Stimulated activated CD8-positive, alpha-beta memory T cell treated with anti-CD3 and anti-CD28 coated beads, Interleukin-7, amount 100 ng/mL, for 24 hours (primary cell): ENCODE measurements at places on chromosomes 12 and 14.

GRCh38 chr12:108341356-108341755 is 2.2 kb upstream of the CMKLR1 start:
- DNase-seq: no peak

DNA sequence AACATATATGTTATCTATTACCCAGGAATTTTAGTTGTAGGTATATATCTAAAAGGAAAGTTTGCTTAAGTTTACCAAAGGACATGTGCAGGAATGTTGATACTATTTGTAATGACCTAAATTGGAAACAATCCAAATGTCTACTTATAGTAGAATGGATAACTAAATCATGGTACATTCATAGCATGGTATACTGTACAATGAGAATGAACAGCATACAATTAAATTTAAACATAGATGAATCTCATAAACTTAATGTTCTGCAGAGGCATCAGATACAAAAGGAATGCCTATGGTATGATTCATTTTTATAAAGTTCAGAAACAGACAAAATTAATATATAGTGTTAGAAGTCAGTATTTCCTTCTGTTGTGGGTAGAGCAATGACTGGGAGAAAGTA is 135.4 kb downstream of the GPHN start:
- DNase-seq: no peak

DNA sequence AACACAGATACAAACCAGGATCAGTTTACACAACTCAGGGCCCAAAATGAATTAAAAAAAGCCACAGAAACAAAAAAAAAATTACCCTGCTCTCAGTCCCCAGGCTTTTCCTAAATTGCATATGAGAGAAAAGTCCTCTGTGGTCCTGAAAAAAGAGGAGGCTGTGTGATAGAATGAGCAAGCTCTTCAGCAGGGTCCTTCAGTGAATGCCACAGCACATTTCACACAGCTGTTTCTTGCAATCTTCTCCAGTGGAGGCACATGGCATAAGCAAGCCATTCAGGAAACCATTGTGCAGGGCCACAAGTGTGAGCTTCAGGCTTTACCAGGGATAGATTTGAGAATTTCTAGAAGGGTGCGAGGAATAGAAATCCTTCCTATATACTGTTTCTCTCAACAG is 168.5 kb downstream of the PPM1H start:
- no peak for DNase-seq

DNA sequence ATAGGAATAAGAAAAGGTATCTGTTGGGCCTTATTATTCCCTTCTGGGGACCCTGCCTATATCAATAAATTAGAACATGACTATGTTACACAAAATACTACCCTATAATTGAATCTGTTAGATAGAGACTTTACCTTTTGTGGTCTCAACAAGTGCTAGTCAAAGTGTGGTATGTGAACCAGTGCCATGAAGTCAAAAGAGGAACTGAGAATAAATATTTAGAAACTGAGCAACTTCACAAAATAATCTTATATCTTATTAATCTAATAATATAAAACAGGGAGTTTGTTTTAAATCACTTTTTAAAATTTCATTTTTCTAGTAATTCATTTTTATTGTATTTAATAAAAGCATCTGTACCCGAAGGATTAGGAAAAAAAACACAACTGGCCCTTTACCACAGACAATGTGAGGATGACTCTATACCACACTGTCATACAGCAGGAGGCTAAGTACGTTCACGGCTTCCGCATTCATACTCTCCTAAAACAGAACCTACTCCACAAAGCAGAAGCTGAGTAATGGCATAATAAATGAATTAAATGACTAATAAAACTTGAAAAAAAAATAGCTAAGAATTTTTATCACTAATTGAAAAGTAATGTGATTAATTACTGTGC is 42.1 kb downstream of the SEC23A start:
- no peak for DNase-seq

DNA sequence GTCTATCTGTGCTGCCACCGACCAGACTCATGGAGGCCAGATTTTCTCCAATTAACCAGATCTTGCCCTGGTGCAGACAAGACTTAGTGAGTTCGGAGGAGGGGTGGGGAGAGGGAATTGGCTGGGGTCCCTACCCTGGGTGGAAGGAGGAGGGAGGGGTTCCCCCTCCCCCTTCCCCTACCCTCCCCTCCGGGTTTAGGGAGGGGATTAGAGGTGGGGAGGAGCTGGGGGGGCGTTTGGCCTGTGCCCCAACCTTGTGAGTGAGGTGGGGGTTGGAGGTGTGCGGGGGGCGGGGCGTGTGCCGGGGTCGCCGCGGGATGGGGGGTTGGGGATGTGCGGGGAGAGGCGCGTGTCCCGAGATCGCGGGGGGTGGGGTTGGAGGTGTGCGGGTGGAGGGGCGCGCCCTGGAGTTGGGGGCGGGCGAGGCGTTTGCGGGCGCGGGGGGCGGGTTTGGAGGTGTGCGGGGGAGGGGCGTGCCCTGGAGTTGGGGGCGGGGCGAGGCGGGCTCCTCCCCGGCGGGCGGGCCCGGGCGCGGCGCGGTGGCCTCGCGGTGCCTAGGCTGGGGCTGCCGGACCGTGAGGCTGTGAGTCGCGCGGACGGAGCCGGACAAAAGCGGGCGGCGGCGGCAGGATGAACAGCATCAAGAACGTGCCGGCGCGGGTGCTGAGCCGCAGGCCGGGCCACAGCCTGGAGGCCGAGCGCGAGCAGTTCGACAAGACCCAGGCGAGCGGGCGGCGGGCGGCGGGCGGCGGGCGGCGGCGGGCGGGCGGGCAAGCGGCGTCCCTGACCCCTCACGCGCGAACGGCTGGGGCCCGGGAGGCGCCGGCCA is at the start of gene HIP1R:
TSS of gene HIP1R (plus strand) at position 537 of the 829 bp plus-strand sequence. CDS start at position 631, 94 bp downstream.
- DNase-seq: peak; percentile 29

GRCh38 chr12:25054076-25054782 is 105.3 kb upstream of the BCAT1 start:
- no peak for DNase-seq

DNA sequence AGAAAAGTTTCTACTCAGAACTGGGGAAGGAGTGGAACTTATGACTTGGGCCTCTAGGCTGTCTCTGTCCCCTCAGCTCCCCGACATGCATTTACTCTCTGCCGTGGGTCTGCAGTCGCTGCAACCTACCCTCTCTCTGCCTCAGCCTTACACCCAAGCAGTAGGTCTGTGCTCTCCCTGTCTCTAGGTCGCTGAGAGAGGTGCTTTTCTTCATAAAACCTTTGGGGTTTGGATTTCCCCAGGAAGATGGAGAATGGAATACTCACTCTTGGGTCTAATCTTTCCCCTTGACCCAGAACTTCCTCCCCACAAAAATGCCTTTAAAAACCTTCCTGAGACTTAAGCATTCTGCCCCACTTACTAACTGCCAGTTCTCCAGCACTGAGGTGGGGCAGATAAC is 12.9 kb downstream of the GPR84 start:
- DNase-seq: no peak

DNA sequence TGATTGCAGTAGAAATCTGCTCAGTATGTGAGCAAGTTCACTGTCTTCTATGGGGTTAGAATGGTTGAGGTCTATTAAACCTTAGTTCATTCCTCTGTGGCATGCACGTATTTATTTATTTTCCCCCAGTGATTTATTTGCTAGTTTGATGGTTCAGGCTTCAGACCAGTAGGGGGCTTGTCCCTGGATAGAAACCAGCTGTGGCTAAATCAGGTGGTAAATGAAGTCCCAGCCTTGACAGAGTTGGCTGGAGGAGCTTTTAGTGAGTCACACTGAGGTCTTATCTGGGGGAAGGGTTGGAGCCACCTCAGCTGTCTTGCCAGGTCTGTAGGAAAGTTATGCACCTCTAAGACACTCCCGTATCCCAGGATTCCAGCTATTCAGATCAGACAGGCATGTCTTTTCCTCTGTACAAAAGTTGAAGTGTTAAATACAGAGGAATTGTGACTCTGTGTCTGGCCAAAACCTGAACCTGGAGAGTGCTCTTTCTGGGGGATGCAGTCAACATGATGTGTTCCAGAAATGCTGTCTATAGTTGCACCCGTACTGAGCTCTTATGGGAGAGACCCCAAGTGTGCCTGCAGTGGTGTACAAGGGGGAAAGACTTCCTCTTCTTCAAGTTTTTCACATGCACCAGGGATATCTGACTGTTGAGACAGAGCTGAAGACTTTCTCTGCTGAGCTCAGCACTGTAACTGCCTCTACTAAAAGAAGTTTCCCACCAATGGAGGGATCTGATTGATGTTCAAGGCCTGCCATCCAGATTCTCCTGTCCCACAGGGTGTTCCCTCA is 1322.1 kb downstream of the TMEM121 start:
- DNase-seq: no peak

- no peak for DNase-seq
Measured at GRCh38 chr12:96233939-96234461, 39.8 kb downstream of the ELK3 start.

GRCh38 chr14:96894966-96895365 is 97.8 kb downstream of the VRK1 start:
- no peak for DNase-seq

- no peak for DNase-seq
Measured at GRCh38 chr12:131783915-131784541, 44.2 kb upstream of the MMP17 start.

GRCh38 chr14:104253223-104253822 is 114.9 kb downstream of the KIF26A start:
- no peak for DNase-seq

- no peak for DNase-seq
Measured at GRCh38 chr12:52010152-52010622, 3.4 kb downstream of the TAMALIN start.

- no peak for DNase-seq
Measured at GRCh38 chr12:41932470-41932991, 212.1 kb downstream of the GXYLT1 start.

DNA sequence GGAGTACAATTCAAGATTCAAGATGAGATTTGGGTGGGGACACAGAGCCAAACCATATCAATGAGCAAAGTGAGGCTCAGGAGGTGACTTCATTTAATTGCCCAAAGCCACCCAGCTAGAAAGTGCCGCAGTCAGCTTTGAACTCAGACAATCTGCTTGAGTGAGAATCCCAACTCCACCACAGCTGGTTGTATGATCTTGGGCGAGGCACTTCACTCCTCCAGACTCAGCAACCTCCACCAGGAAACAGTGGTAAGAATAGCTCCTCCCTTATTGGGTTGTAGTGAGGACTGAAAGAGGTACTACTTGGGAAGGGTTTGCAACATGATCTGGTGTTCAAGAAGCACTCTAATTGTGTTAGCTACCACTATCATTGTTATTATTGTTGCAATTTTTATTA is 129.2 kb upstream of the RFLNA start:
- DNase-seq: no peak

GRCh38 chr14:65173973-65174693 is 71.8 kb upstream of the MAX start:
- no peak for DNase-seq

DNA sequence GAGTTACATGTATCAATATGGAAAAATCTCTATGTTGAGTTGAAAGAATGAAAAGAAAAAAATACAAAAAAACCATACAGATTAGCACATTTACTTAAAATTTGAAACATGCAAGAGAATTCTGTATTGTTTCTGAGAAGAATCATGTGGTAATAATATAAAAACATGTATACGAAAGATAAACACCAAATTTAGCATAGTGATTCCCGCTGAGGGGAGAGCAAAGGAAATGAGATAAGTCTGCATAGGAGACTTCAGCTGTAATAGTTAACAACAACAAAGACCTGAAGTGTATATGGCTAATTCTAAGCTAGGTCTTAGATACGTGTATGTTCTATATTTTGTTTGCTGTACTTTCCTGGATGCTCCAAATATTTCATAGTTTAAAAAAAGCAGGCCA is 46.5 kb downstream of the FNTB start:
- no peak for DNase-seq

GRCh38 chr12:31964280-31964679 is 5.1 kb downstream of the RESF1 start:
- DNase-seq: no peak

GRCh38 chr12:112847708-112848337 is 56.3 kb downstream of the RPH3A start:
- no peak for DNase-seq

GRCh38 chr12:29694002-29694401 is 89.7 kb downstream of the TMTC1 start:
- no peak for DNase-seq

DNA sequence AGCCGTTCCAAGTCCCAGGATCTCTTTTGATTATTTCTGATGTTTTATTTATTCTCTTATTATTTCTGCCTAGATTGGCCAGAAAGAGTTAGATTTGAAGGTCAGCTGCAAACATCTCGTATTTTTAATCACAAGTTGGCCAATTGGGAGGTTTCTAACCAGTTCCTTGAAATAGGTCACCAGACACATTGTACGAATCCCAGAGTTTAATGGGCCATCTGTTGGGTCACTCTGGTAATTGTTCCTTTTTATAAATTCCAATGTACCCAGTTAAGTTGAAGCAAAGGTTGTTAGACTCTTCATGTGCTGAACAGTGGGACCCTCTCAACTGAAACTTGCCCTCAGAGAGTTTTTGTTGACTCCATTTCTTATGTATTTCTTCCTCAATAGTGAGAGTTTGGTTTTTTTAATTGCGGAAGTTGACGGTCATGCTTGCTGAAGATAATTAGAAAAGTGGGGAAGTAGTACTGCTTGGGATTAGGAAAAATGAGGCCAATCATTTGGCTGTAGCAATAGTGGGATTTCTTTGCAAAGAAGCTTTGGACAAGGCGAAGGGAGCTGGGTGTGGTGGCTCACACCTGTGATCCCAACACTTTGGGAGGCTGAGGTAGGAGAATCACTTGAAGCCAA is 382.7 kb upstream of the RGS6 start:
- DNase-seq: no peak

DNA sequence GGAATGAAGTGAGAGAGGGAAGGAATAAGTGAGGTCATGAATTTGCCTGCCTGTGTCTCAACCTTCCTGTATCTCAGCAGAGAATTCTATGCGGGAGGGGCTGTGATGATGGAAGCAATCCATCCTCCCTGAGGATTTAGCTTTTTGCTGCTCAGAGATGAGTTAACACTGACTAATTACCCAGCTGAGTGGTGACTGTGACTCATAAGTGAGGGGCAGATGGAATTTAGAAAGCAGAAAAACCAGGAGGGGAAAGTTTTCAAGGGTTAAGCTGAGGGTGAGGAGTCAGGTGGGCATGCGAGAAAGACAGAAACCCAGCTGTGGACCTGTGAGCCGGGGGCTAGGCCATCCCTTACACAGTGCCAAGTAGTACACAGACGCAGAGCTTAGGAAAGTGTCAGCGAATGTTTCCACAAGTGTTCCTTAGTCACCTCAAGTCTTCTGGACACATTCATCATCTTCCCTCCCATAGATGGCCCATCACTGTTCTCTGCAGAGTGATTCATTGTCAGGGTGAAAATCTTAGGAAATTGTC is 277.9 kb downstream of the IPO8 start:
- no peak for DNase-seq

DNA sequence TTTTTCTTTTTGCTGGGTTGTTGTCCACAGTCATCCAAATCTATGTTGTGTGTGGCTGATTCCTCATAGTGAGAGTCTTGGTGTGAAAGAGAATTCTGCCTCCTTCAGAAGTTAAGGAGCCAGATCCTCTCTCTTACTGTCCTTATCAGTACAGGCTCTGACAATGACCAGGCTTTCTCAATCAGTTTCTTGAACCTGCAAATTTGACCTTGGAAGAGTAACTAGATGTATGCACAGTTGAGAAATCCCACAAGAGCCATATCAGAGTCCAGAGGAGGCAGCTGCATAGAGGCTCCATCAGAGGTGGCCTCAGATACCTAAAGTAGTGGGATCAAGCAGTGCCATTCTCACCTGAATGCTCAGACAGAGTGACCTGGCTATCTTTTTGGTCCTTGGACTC is 5.5 kb upstream of the GALC start:
- no peak for DNase-seq

- DNase-seq: no peak
Measured at GRCh38 chr14:102915292-102916110, 7.0 kb upstream of the AMN start.
